ENCODE measurements at places on chromosomes 11 and 22. TPM values are rescaled to one million over a fixed set of nuclear protein-coding genes. Genes with fewer than 3 reads are reported as not detected.

The LRP4 gene
- 23.5 TPM for total RNA-seq

DNA sequence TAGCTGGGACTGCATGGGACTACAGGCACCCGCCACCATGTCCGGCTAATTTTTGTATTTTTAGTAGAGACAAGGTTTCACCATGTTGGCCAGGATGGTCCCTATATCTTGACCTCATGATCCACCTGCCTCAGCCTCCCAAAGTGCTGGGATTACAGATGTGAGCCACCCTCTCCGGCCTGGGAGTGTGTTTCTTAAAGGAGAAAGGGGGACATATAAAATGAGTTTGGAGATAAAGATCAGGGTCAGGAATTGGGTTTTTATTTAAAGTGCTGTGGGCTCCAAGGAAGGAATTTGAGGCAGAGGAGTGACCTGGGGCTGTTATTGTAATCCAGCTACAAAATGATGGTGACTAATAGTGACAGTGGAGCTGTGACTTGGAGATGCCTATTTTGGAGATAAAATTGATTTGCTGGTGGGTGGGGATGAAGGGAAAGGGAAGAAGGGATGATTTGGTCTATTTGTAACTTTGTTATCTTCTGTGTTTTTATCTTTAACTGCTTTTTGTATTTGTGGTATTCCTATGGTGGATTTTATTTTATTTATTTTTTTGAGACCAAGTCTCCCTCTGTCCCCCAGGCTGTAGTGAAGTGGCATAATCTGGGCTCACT lies 5.0 kb downstream of the CRKL start:
- no peaks in the 10 kb centered on the region for H3K27me3 ChIP-seq
- H3K4me1 ChIP-seq: peaks cover 45% of the 10 kb centered on the region
- peaks cover 7% of the 10 kb centered on the region for H3K36me3 ChIP-seq
- H3K27ac ChIP-seq: no peak overlapping the region

DNA sequence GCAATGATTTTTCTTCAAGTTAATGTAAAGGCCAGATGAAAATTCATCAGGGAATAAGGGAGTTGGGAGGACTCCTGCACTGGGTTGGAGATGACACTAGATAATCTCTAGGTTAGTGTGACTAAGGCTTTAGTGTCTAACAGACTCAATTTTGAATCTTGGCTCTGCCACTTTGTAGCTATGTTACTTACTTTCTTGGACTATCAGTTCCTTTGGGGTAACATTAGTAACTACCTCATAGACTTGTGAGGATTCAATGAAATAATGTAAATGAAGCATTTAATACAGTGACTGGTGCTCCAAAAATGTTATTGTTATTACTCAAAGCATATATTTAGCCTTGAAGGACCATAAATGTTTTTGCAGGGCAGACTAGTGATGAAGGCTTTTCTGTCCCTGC lies 9.6 kb upstream of the CCDC89 start:
- H3K4me1 ChIP-seq: no peaks in the 10 kb centered on the region
- H3K36me3 ChIP-seq: no peaks in the 10 kb centered on the region
- no peak overlapping the region for H3K4me3 ChIP-seq
- DNase-seq: no peak
- no peaks in the 10 kb centered on the region for H3K27me3 ChIP-seq

DNA sequence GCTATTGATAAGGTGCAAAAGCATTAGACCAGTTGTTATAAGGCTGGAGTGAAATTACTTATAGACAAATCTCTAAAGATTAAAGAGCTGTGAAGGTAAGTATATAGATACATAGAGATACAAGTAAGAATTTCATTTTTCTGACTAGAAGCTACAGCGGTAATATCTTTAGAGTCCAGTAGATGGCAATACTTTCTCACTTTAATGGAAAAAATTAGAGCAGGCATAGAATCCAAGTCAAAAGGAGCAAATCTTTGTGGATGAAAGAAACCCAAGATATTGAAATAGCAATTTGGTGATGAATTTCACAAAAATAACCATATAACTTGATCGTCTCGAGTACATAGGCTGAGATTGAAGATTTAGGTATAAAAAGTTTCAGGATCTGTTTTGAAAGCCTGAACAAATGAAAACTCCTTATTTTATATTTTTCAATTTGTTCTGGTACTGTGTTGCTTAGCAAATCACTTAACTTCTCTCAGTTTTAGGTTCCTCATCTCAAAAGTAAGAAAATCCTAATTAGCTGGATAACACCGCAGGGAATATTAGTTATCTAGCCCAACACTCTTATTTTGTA lies 81.9 kb downstream of the UVRAG start:
- H3K4me3 ChIP-seq: no peak overlapping the region
- H3K27me3 ChIP-seq: no peaks in the 10 kb centered on the region
- H3K27ac ChIP-seq: no peak overlapping the region
- peaks cover 5% of the 10 kb centered on the region for H3K4me1 ChIP-seq
